ENCODE measurements at places on chromosomes 2 and 18.

- no peak for DNase-seq
These were observed 99.8 kb downstream of the UXS1 start for GRCh38 chr2:106094131-106094841.

GRCh38 chr2:18639756-18640453 is 50.5 kb upstream of the NT5C1B start:
- DNase-seq = no peak

DNA sequence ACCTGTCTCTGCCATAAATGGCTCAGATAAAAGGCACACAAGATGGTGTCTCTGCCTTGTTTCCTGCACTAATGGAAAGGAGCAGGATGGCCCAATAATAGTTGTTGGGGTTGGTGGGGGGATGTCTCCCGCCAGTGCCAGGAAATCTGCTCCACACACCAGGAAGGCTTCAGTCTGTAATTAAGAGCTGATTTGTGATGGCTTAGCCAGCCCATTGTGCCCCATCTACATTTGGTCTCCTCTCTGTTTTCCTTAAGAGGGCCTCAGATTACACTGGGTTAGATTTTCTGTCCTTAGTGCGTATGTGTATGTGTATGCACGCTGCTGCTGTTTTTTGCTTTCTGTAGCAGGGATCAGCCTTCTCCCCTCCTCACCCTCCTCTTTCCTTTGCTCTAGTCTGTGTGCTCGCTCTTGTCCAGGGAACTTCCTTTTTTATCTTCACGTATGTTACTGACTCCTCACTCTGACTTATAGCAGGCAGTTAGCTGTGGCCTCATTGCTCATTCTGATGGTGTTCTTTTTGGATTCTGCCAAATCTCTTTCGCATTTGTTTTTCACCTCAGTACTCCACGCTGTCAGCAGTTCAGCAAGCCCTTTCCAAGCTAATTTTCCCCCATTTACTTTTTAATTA is 33.4 kb upstream of the MGAT5 start:
- DNase-seq = no peak

DNA sequence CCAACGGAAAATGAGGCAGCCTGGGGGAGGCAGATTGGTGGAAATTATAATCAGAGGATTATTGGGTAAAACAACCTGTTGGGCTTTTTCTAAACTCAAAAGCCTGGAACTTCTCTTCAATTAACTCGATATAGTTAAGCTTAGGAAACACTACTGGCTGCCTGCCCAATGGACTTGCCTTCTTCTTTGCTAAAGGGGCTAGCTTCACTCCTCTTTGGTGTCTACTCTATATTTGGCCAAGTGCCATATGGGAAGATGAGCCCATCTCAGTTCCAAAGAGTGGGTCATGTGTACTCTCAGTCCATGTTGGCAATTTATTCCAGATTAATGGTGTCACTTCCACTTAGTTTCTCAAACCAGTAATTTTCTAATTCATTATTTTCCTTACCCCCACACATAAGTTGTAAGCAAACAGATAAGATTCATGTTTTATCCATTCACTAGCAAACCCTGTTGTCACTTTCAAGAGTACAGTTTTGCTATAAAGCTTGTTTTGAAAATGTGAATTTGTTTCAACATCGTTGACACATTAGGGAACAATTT is 34.3 kb downstream of the DARS1 start:
- no peak for DNase-seq

Measured in NCI-H1436 (cell line).